ENCODE measurements at places on chromosomes 7 and 10.

DNA sequence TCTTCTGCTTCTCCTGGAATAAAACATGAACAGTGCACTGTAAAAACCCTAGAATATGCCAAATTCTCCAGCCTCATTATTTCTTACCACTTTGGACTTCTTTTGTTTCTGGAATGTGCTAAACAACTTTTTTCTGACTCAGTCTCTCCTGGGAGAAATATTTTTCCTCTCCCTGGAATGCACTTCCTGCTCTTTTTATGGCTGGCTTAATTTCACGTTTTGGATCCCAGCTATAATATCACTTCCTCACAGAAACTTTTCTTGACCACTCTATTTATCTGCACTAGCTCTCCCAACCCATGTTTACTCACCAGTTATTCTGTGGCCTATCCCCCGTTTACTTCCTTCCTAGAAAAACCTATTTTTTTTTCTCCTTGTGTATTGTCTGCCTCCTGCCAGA, 26.7 kb downstream of the ABCB5 start:
- DNase-seq, result no peak

- DNase-seq, result no peak
Observed at GRCh38 chr7:6246251-6246917, 26.0 kb downstream of the CYTH3 start.

GRCh38 chr7:11513460-11513859, 318.5 kb downstream of the THSD7A start:
- no peak for DNase-seq

GRCh38 chr10:45532480-45532879, 140.1 kb downstream of the ZFAND4 start:
- no peak for DNase-seq

- DNase-seq, result no peak
Observed at GRCh38 chr10:20100171-20100570, 283.9 kb downstream of the PLXDC2 start.

- DNase-seq, result no peak
Observed at GRCh38 chr10:71462062-71462935, 65.6 kb downstream of the CDH23 start.

GRCh38 chr10:130576427-130576826, 440.2 kb downstream of the GLRX3 start:
- DNase-seq, result no peak

DNA sequence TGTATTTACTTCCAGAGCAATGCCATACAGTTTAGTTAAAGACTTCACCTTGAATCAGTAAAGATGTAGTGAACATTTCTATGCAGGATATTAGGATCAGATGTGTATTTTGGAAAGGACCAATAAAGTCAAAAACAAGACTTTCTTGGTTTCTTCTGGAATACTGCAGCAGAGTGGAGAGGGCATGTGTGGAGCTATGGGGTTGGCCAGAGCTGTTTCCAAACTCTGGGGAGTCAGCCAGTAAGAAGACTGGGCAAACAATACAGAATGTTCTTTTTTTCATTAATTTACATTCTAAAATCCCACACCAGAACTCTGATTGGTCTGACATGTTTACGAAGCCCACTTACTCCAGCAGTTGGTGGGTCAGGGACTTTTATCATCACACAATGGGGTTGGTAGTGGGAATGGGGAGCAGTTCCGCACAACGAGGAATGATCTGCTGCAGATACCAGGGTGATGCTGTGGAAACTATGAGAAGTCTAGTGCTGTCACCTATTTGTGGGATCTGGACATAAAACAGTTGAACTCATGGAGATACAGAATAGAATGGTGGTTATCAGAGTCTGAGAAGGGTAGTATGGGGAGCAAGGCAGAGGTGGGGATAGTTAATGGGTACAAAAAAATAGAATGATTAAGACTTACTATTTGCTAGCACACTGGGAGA, 267.7 kb downstream of the MALRD1 start:
- no peak for DNase-seq

GRCh38 chr10:131749767-131750142, 151.1 kb upstream of the PPP2R2D start:
- no peak for DNase-seq

DNA sequence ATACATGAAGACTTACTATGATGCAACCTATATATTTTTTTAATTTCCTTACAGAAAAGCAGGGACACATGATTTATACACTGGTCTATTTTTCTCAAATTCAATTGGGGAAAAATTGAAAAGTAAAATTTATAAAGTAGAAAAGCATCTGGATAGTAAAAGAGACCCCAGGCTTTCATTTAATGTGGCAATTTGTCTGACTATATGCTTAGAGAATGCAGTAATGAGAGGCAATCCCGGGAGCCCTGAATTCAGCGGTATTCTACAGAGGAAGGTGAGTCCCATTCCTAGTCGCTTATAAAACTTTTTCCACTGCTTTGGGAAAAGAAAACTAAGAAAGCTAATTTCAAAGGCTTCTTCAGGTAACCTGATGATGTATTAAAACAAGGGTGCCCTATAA, 167.1 kb downstream of the SEMA3D start:
- DNase-seq, result no peak
